H1 (cell line): ENCODE measurements at places on chromosomes 7 and 10. TPM values are rescaled to one million over a fixed set of nuclear protein-coding genes. Genes with fewer than 3 reads are reported as not detected.
A peak's percentile ranks its signal among the peaks of the same experiment; 100 is the strongest.

C10orf62 gene
- not detected in 2 replicates for total RNA-seq

OR2A12 gene
- total RNA-seq, result not detected in 2 replicates

- 0 out of 2 replicates have a peak, but pooled peaks cover 4% of the 10 kb centered on the region for H3K4me1 ChIP-seq
- DNase-seq, result no peak
- H3K4me3 ChIP-seq, result no peak overlapping the region
- no peak overlapping the region for H3K27ac ChIP-seq
- H3K27me3 ChIP-seq, result no peaks in the 10 kb centered on the region
These were observed 80.6 kb downstream of the ORC5 start for GRCh38 chr7:104127204-104127603.

GRCh38 chr10:122338609-122339441, 35.7 kb upstream of the PLEKHA1 start:
- H3K4me3 ChIP-seq, result no peak overlapping the region
- no peaks in the 10 kb centered on the region for H3K36me3 ChIP-seq
- H3K27ac ChIP-seq, result no peak overlapping the region
- H3K27me3 ChIP-seq, result no peaks in the 10 kb centered on the region

- no peak overlapping the region for H3K27ac ChIP-seq
- H3K27me3 ChIP-seq, result peaks cover 6% of the 10 kb centered on the region
- peaks cover 8% of the 10 kb centered on the region for H3K4me1 ChIP-seq
- H3K36me3 ChIP-seq, result no peaks in the 10 kb centered on the region
- DNase-seq, result no peak
These were observed 47.6 kb upstream of the TMEM72 start for GRCh38 chr10:44863344-44864047.

GCK gene
- total RNA-seq, result 4.1 and 4.9 TPM in 2 replicates

DNA sequence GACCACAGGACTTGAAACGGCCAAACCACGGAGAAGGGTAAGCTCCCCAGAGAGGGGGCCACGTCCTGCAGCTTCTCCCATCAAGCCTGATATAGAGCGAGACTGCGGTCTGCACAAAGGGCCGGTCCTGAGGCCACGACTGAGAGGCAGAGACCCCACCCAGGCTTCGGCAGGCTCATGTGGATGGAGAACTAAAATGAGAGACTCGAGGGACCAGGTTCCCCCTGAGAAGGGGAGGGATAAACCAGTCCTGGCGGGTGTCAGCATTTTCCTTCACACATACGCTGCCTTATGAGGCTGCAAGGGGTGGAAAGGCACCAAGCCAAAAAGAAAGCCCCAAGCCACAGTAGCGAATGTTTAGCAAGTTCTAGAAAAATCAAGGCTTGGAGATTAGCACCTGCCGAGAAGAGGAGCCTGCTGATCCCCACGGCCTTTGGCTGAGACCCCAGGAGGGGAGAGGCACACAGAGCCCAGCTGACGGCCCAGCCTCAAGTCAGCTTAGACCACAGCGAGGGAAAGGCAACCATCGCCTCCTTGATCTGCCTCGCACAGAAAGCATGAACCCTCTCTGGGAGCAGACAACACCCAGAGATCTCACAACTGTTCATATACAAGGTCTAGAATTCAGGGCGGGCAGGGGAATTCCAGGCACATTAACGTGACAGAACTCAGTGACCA, 92.6 kb upstream of the RNF32 start:
- H3K27me3 ChIP-seq, result no peaks in the 10 kb centered on the region
- H3K4me3 ChIP-seq, result no peak overlapping the region

DNA sequence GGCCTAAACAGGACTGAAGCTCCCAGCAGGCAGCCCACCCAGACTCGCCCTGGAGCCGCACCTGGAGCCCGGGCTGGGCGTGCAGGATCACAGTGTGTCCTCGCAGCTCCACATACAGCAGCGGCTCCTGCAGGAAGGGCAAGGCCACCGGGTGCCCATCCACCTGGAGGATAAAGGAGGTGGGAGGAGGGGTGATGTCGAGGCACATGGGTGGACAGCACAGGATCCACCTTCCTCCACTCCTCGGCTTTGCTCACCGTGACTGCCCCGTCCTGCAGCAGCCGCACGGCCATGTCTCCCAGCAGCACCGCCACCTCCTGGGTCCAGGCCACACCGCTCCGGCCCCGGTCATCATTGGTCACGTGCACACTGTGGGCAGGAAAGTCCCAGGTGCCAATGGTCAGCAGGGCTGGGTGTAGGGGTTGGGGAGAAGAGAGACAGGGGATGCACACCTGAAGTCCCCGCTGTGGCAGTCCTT, 16.8 kb downstream of the ATP6V1F start:
- no peak for DNase-seq
- no peaks in the 10 kb centered on the region for H3K36me3 ChIP-seq
- H3K4me3 ChIP-seq, result no peak overlapping the region

MASTL gene
- total RNA-seq, result 40.6 and 42.5 TPM in 2 replicates

DNA sequence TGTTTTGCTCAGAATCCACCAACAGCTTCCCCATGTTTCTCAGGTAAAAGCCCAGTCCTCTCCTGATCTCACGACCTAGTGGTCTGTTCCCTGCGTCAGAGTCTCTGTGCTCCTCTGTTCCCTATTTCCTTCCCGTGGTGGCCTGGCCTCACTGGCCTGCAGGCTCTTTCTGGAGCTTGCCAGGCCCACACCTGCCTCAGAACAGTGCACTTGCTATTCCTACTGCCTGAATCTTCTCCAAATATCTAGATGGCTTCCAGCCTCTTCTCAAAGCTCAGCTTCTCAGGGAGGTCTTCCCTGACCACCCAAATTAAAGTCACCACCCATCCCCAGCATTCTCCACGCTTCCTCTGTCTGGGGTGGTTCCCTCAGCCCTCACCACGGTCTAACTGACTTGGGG, 165.3 kb downstream of the USP6NL start:
- H3K4me3 ChIP-seq, result no peak overlapping the region
- no peak for DNase-seq
- no peaks in the 10 kb centered on the region for H3K27me3 ChIP-seq
- H3K36me3 ChIP-seq, result no peaks in the 10 kb centered on the region
- H3K4me1 ChIP-seq, result no peaks in the 10 kb centered on the region
- no peak overlapping the region for H3K27ac ChIP-seq

ATP6V0A4 gene
- total RNA-seq, result 0.47 and 0.78 TPM in 2 replicates

SCRN1 gene
- total RNA-seq, result 70.5 and 75.8 TPM in 2 replicates

KCND2 gene
- total RNA-seq, result 7.3 and 7.7 TPM in 2 replicates

DNA sequence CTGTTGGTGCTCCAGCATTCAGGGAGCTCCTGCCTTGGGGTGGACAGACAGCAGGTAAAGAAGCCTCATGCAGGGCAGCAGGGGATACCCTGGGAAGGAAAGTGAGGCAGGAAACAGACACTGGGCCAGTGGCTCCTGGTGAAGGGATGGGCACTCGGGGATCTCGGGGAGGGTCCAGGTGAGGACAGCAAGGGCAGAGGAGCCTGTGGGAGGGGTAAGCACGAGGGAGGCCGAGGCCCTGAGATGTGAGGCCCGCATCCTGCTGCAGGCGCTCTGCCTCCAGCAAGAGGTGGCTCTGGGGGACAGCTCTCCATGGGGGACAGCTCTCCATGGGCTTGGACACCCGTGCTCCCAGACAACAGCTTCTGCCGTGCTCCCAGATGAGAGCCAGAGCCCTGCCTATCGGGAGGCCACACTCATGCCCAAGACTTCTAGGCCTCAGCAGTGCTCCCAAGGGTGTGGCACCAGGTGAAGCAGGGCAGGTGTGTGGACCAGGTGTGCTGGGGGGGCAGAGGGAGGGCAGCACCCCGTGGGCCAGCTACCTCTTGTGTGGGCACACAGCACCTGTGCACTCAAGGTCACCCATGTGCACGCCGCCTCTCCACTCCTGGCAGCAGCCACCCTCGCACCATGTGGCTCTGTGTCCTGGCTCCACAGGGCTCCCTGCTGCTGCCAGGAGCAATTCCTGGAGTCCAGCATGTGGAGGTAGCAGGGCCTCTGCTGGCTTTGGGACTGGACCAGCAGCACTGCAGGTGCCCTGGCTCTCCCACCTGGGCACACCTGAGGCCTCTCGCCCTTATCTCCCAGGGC, 93.6 kb upstream of the INSIG1 start:
- no peaks in the 10 kb centered on the region for H3K27me3 ChIP-seq
- DNase-seq, result no peak
- no peak overlapping the region for H3K4me3 ChIP-seq
- no peak overlapping the region for H3K27ac ChIP-seq

GRCh38 chr10:15313047-15313446, 58.0 kb downstream of the FAM171A1 start:
- H3K4me3 ChIP-seq, result no peak overlapping the region
- no peaks in the 10 kb centered on the region for H3K27me3 ChIP-seq
- H3K36me3 ChIP-seq, result no peaks in the 10 kb centered on the region
- DNase-seq, result no peak

TRPV5 gene
- not detected in 2 replicates for total RNA-seq

DNA sequence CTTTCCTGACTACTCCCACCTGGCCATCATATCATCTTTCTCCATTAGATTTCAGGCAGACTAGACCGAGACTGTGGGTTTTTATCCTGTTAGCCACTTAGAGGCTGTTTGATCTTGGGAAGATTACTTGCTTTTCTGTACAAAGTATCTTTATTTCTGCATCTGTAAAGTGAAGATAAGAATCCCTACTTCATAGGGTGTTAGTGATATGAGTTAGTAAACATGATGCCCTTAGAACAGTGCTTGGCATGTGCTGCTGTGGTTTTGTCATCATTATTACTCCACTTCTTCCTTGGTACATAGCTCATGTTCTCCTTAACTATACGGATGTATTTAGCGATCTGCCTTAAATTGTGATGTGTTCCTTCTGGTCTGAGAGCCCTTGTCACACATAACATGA, 165.2 kb downstream of the AUTS2 start:
- no peak overlapping the region for H3K4me3 ChIP-seq
- H3K27ac ChIP-seq, result no peak overlapping the region
- DNase-seq, result no peak
- H3K27me3 ChIP-seq, result no peaks in the 10 kb centered on the region
- no peaks in the 10 kb centered on the region for H3K36me3 ChIP-seq

- no peak for DNase-seq
- no peaks in the 10 kb centered on the region for H3K27me3 ChIP-seq
- H3K4me3 ChIP-seq, result no peak overlapping the region
These were observed 103.4 kb downstream of the GRK5 start for GRCh38 chr10:119310806-119311205.

- DNase-seq, result no peak
- H3K36me3 ChIP-seq, result no peaks in the 10 kb centered on the region
- H3K4me3 ChIP-seq, result no peak overlapping the region
These were observed 62.7 kb upstream of the CARD11 start for GRCh38 chr7:3106361-3106826.

DNA sequence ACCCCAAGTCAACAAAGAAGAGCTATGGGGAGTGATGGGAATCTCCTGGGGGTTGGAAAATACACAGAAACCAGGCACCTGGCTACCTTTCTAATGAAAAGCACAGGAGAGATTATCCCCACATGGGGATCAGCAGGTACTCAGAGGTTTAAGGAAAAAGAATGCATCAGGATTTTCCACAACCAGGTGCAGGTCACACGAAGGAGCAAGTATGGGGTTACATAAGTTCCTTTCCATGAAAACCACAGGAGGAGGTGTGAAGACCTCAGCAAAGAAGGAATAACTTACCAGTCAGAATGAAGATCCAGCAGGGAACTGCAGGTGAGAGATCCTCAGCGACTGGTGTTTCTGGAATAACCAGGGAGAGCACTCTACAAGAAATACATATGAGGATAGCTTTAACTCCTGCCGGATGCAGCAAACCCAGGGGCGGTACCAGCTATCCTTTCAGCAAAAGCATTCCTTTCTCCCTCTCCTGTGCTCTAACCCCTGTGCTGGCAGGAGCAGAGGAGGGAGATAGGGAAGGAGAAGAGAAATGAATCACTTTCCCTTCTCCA, 116.7 kb upstream of the TMEM106B start:
- peak; percentile 50 for DNase-seq
- H3K4me3 ChIP-seq, result peak overlapping the region; percentile 2; the same call in 1 of the 2 replicates
- H3K4me1 ChIP-seq, result peaks cover 2% of the 10 kb centered on the region
- no peaks in the 10 kb centered on the region for H3K36me3 ChIP-seq

DNA sequence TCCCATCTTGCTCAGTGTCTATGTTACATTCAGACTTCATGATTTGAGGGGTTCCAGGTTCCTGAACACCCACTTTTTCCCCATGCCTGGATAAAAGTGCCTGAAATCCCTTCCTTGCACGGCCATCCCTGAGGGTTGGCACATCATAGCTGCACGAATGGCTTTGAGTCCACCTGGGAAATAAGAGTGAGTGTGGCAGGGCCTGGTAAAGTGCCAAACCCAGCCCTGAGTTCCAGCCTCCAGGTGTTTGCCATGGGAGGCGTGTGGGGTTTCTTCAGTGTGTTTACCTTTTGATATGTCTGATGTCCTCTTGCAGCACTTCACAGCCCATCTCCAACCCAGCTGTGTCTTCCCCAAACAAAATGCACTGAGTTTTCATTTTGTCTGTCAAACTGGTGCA, 145.7 kb downstream of the PAXIP1 start:
- no peaks in the 10 kb centered on the region for H3K27me3 ChIP-seq
- no peak overlapping the region for H3K27ac ChIP-seq
- no peak for DNase-seq
- no peaks in the 10 kb centered on the region for H3K36me3 ChIP-seq
- H3K4me3 ChIP-seq, result no peak overlapping the region

GRCh38 chr10:46557319-46558121, 1.1 kb upstream of the GPRIN2 start:
- H3K4me3 ChIP-seq, result peak overlapping the region; percentile 76
- DNase-seq, result peak; percentile 90
- H3K36me3 ChIP-seq, result peaks cover 20% of the 10 kb centered on the region
- peaks cover 13% of the 10 kb centered on the region for H3K4me1 ChIP-seq
- H3K27ac ChIP-seq, result no peak overlapping the region

DNA sequence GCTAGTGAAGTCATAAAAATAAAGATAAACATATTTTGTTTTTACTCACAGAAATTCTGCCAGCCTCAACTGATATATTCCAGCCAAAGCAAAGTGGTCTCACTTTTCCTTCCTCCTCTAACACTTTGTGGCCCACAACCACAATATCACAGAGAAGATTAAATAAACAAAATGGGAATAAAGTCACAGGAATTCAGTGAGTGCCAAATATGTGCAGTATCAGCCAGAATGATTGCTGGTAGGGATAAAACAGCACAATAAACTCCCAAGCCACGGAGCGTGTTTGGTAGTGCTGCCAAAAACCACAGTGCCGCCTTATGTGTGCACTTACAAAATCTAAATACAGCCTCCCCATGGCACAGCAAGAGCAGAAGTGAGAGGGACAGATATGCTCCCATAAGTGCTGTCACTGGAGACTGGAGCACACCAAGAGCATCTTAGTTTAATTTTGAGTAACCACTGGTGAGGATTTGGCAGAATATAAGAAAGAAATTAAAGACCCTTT, 155.8 kb downstream of the POM121L12 start:
- no peak overlapping the region for H3K27ac ChIP-seq
- H3K36me3 ChIP-seq, result no peaks in the 10 kb centered on the region
- H3K4me3 ChIP-seq, result no peak overlapping the region
- no peaks in the 10 kb centered on the region for H3K4me1 ChIP-seq
- DNase-seq, result no peak

DNA sequence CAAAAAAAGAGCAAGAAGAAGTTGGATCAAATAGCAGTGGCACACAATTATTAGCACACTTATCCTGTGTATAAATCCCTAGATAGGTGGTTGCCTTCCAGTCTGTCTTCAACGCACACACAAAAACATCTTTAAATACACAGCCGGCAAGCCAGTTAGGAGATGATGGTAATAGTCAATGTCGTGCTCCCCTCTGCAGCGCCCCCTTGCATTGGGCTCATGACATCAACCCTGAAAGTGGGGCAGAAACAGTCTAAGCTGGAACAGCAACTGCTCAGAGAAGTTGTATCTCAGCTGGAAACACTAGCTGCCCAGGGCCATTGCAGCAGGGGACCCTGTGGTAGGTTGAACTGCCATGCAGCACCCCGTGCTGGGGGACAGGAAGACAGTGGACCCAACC, 179.5 kb upstream of the YAE1 start:
- no peak overlapping the region for H3K27ac ChIP-seq
- H3K36me3 ChIP-seq, result no peaks in the 10 kb centered on the region
- no peak overlapping the region for H3K4me3 ChIP-seq
